T-helper 1 cell treated with Interleukin-12 subunit alpha and Interleukin-12 subunit beta and Interleukin-4 antibody, amounts not matched to agents 30 ng/mL and 1 ng/mL, for 36 hours (primary cell): ENCODE measurements at places on chromosomes 4 and X. TPM values are rescaled to one million over a fixed set of nuclear protein-coding genes. Genes with fewer than 3 reads are reported as not detected.

Gene ZNF185
- total RNA-seq = 1.0 and 1.1 TPM in 2 replicates

Gene COL4A5
- total RNA-seq = not detected in 2 replicates

Gene CXCL1
- total RNA-seq = not detected in 2 replicates

Gene RASL11B
- 0.17 TPM in 2 replicates for total RNA-seq

Gene SORCS2
- not detected in 2 replicates for total RNA-seq

Gene TIMM8A
- total RNA-seq = 13.7 and 17.1 TPM in 2 replicates
